Kidney (tissue), 22 donors: ENCODE measurements at places on chromosomes 6 and 20.

DNA sequence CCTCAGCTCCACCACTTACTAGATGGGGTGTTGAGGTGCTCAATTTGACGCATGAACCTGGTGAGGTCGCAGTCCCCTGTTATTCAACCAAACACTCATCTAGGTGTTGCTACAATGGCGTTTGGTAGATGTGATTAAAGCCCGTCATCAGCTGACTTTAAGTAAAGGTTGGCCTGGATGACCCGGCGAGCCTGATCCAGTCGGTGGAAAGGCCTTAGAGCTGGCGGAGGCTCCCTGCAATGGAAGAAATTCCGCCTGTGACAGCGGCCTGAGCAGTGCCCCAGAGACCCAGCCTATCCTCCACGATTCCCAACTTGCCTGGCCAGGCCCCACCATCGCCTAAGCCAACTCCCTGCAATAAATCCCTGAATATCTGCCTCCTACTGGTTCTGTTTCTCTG lies 171.4 kb downstream of the BMP7 start:
- DNase-seq = no peak

GRCh38 chr6:36766399-36766945 lies 68.8 kb downstream of the RAB44 start:
- no peak for DNase-seq

GRCh38 chr6:162165479-162165878 lies 562.1 kb downstream of the PRKN start:
- no peak for DNase-seq

GRCh38 chr6:159739341-159739740 lies 12.0 kb downstream of the WTAP start:
- DNase-seq = no peak

- DNase-seq = no peak
Measured at GRCh38 chr20:37377346-37378081, 31.6 kb downstream of the SRC start.
